Stimulated activated CD4-positive, alpha-beta T cell treated with anti-CD3 and anti-CD28 coated beads, Interleukin-2, amount 100 ng/mL, for 4 hours (primary cell): ENCODE measurements at places on chromosomes 3 and 15.

DNA sequence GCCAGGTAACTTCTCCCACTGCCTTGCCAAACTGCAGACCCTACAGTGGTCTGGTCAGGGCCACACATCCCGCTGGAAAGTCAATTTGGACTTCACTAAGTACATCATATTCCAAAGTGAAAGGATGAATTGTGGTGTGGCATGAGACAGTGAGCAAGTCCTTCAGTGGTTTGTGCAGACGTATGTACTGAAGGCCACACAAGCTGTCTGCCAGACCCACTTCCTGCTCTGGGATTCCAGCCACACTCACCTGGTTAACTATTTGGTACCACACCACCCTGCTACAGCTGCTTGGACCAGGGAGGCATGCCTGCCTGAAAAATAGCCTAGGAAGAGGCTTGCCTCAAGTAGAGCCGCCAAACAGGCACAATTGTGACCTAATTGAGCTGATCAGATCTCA is 94.1 kb upstream of the STRIT1 start:
- no peak for DNase-seq

GRCh38 chr3:14587740-14588360 is 47.7 kb upstream of the GRIP2 start:
- DNase-seq = no peak

DNA sequence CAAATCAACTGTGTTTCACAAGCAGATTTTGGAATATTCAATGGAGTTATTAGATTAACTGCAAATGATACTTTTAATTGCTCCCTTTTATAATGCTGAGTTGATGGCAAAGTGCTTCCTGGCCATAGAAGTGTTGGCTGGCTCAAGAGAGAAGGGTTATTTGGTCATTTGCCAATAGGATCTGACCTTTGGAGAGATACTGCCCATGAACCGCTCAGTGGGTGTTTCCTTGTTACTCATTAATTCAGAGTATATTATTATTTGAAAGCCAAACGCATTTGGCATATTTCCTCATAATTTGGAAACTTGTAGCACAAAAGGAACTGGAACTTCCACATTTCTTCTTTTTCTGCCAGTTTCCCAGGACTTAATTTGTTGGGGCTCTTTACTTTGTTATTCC is 234.7 kb downstream of the CDIN1 start:
- no peak for DNase-seq

DNA sequence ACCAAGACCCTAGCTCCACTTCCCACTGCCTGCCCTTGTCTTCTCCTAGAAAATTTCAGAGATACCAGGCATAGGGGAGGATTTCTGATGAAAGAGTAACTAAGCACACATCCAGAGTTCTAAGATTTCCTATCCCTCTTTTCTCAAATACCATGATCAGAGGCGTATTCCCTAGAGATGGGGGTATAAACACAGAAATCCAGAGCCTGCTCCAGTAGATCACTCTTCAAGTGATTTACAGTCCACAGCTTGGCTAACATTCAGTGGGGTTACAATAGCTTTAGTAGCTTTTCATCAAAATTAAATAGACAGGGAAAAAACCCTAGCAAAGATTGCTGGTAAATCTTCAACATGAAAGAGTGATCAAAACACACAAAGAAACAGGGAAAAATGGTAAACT is 800.7 kb upstream of the GRM7 start:
- no peak for DNase-seq

DNA sequence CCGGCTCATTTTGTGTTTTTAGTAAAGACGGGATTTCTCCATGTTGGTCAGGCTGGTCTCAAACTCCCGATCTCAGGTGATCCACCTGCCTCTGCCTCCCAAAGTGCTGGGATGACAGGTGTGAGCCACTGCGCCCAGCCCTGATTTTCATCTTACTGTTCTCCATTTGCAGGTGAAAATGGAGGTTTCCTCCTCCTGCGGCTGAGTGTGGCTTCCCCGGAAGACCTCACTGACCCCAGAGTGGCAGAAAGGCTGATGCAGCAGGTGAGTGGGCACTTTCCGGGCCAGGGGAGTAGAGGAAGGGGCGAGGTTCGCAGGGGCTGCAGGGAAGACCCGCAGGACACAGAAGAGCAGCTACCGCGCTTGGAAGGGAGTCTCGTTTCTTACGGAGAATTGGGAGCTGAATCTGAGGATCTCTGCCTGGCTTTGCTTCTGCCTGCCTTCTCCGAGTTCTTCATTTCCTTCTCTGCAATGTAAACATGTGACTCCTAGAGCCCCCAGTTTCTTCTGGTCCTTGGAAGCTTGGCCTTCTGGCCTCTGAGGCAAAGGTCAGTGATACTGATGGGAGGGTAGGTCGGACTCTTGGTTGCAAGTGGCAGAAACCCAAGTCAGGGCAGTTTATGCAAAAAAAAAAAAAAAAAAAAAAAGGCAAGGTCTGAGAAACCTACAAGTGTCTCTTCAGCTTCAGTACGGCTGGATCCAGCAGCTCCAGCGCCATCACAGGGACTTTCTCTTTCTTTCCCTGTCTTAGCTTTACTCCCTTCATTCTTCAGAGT is 8.9 kb downstream of the MUC20 start:
- no peak for DNase-seq

GRCh38 chr3:54736459-54736858 is 191.4 kb downstream of the LRTM1 start:
- DNase-seq = no peak

DNA sequence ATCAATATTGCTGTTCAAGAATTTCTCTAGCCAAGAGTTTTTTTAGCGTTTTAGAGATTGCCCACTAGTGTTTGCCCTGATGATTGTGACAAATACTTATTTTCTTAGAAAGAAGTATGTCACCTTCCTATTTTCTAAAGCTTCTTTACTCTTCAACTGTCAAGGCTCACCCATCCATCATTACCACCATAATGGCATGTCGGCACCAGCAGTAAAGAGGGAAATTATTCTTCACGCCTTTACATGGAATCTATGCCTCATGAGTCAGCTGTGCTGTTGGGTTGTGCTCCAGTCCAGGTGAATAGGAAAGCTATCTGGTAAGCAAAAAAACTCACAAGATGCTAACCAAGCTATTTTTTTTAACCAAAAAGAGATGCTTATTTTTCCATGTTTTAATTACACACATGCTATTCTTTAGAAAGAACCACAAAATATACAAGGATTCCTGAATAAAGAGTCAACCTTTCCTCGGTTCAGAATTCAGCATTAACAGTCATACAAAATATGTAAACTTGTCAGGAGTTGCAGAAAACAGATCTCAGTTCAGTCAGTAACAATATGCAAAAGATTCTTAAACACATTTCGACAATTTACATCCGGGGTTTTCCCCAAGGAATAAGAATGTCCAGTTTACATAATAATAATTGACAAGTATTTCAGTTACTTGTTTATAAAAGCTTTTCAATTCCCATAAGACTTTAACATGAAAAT is 128.0 kb downstream of the ATP8B4 start:
- no peak for DNase-seq

GRCh38 chr3:182303169-182303568 is 490.1 kb upstream of the ATP11B start:
- DNase-seq = no peak

- DNase-seq = no peak
Measured at GRCh38 chr15:69597061-69597592, 144.5 kb downstream of the RPLP1 start.

- no peak for DNase-seq
Measured at GRCh38 chr3:18189282-18190050, 235.7 kb downstream of the SATB1 start.

GRCh38 chr3:32842531-32842931 is 24.7 kb downstream of the TRIM71 start:
- DNase-seq = no peak

- no peak for DNase-seq
Measured at GRCh38 chr15:43410572-43411214, 39.8 kb downstream of the TUBGCP4 start.

DNA sequence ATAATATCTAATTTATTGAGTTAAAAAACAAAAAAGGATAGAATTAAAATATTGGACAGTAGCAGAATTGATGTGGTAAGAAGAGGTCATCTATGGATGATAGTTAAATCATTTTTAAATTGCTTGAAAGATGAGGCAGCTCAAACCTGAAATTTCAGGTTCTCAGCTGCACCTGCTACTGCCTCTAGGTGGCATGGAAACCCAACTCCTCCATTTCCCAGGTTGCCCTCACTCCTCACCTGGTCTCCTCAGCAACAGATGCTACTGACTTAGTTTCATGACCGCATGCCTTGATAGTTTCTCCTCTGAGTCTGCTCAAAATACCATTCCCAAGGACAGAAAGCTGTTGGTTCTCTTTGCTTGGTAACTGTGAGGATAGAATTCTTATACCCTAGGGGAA is 148.1 kb downstream of the ABHD5 start:
- DNase-seq = no peak

- DNase-seq = no peak
Measured at GRCh38 chr3:15576475-15576874, 24.9 kb downstream of the HACL1 start.

DNA sequence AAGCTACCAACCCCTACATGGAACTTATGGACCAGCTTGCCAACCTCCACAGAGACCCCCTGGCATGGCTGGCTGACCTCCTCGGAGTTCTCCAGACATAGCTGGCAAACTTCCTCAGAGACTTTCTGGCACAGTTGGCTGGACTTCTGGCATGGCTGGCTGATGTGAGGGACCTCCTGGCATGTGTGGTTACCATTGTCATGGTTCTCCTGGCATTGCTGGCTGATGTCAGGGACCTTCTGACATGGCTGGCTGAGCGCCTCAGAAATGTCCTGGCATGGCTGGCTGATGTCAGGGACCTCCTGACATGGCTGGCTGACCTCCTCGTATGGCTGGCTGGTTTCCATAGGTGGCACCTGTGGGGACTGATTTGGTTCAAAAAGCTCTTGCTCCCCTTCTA is 17.5 kb downstream of the MAP1A start:
- no peak for DNase-seq

DNA sequence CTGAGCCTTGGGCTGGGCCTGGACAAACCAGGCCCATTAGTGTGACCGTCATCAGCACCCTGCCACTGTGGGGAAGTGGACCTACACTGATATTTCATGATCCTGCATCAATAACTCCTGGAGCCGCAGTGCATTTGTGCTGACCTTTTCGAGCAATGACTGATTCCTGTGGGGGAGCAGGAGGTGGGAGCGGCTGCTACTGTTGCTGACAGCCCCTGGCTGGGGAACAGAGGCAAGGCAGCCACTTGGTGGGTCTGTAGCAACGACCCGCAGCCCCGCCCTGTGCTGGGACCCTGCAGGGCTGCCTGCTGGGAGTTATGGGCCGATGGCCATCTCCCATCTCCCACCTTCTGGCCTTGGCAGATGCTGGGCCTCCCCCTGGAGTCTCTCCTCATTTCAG is 42.1 kb downstream of the CCDC33 start:
- no peak for DNase-seq

DNA sequence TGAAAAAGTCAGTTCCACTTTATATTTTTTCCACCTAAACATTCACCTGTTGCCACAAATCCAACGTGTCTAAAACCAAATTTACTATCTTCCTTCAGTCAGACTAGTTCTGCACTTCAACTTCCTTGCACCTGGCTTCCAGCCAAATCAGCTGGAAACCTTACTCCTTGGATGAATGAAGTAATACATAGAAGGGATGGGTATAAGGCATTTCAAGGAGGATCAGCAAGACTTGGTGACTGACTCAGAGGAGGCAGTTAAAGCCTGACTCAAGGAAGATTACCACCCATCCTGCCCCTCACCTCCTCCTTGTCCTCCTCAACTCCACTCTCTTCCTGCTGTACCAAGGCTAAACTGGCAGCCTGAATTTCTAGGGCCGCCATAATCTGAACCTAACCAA is 37.1 kb downstream of the QTRT2 start:
- no peak for DNase-seq

GRCh38 chr3:128610451-128611070 is 40.1 kb downstream of the RPN1 start:
- DNase-seq = no peak
